ENCODE measurements at places on chromosomes 4 and X.

- DNase-seq: no peak
Measured at GRCh38 chr4:175129797-175130196, 211.6 kb downstream of the ADAM29 start.

GRCh38 chrX:108735679-108736508 is 469 bp downstream of the IRS4 start:
- DNase-seq: no peak

- no peak for DNase-seq
Measured at GRCh38 chr4:9999956-10000561, 21.2 kb downstream of the SLC2A9 start.

DNA sequence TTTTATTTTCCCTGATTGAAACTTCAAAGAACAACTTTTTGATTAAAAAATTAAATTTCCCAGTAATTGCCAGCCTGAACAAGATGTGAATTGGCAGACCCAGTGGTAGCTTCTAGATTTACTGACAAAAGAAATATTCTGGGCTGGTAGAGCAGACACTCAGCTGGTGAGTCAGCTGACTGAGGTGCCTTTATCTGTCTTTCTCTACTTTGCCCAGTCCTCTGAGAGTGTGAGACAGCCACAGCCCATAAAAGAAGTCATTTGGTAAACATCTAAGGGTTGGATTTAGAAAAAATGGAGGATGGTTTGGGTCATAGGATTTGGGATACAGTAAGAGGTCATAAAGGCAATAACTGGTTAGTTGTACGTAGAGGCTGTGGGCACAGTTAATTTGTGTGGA is 54.5 kb downstream of the CCSER1 start:
- DNase-seq: no peak

DNA sequence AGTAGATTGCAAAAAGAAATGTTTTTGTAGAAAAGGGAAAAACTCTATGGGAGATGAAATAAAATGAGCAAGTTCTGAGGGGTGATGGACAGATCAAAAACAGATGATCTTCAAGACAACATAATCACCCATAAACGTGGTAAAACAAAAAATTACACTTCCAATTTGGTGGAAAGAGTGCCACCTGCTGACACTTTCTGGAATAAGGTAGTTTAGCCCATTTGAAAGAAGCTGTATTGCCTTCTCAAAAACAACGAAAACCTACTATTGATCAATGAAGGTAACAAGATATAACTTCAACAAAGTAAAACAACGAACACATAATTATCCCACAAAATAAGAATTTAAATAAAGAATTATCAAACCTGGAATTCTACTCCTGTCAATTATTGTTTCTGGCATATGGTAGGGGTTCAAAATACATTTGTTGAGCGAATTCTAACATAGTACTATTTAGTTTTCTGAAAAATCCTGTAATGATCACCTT is 2.5 kb downstream of the COQ2 start:
- peak; percentile 53 for DNase-seq

DNA sequence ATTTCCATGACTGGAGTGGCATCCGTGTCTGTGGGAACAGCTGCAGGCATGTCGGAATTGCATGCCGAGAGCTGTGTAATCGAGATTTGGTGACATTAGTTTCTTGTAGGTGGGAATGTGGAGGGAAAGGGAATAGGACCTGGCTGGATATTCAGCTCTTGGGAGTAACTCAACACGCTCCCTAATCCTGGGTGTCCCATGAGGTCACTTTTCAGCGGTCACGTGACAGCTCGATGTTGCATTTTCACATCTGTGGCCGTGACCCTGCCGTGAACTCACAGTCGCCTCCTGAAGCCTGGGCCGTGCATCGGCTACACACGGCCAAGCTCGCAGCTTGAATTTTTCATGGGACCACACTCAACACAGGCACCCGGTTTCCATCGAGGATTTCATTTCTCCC is 25.8 kb upstream of the PSAPL1 start:
- peak; percentile 43 for DNase-seq

DNA sequence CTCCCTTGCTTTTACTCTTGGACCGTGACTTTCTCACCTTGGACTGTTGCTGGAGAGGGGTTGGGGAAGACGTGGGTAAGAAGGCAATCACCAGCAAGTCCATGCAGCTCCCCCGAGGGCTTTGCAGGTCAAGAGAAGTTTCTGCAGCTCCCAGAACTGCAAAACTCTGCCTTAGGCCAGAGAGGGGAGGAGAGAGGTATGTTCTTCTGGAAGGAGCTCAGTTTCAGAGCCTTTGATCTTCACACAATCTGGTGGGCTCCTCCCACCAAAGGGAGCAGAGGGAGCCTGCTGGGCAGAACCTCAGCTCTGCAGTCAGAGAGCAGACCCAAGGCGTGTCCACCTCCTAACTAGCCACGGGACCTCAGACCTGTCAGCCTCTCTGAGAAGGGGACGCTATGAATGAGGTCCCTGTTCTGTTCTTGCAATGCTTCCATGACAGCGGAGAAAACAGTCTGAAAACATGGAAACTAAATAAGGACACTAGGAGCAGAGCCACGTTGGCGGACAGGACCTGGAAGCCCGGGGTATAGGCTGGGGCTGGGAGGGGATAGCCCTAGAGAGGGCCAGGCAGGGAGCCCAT is 92.8 kb downstream of the EVC2 start:
- DNase-seq: no peak

DNA sequence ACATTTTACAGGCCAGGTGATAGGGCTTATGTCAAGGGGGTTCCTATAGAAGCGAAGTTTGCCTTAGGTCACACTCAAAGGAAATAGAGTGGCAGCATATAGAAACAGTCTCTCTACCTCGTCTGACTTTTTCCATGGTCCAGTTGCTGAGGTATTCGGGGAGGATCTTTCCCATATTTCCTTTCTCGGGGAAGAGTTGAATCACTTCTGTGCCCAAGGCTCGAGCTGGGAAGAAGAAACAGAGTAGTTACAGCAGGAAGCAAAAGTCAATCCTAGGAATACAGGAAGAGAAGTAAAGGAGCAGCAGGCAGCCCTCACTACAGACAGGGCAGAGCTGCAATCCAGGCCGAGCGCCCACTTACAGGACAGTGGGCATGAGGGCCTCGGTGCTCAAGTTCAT is 26.7 kb upstream of the ELF4 start:
- DNase-seq: no peak

GRCh38 chr4:138445098-138445497 is 202.9 kb upstream of the SLC7A11 start:
- DNase-seq: no peak

- DNase-seq: peak; percentile 85
Measured at GRCh38 chrX:66638591-66639500, at the start of gene EDA2R. Gene EDA2R (minus strand): TSS chrX:66639078. CDS start chrX:66616020, 23,058 bp downstream.

GRCh38 chr4:31391976-31392375 is 671.8 kb downstream of the PCDH7 start:
- no peak for DNase-seq

DNA sequence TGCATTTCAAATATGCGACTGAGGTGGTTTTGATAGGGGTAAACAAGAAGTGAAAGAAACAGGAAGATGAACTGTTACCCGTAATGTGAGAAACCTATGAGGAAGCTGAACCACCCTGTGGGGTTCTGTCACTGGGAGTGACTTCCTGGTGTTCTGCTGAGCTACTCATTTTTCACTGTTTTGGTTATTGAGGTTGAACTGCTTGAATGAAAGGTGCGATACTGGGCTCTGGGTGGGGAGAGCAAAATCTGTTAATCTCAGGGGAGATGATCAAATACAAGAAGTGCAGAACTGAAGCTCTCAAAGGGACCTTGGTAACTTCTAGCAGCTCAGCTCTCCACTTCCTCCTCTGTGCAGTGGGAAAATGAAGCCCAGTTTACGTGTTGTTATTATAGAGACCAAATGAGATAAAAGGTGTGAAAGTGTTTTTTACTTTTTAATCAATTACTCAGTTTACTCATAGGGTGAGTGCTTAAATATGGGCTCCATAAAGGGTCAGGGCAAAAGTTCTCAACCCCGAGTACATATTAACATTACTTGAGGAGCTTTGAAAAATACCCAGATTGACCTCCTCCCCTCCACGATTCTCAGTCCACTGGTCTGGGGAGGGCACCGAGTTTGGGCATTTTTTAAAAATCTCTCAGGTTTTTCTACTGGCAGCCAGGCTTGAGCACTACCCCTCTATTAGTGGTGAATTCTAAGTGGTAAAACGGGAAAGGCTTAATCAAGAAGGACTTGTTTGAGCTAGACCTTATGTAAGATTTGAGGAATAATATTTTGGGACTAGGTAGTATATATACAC is 66.7 kb downstream of the COQ2 start:
- DNase-seq: no peak

- no peak for DNase-seq
Measured at GRCh38 chr4:1741208-1741607, 19.9 kb downstream of the TACC3 start.

DNA sequence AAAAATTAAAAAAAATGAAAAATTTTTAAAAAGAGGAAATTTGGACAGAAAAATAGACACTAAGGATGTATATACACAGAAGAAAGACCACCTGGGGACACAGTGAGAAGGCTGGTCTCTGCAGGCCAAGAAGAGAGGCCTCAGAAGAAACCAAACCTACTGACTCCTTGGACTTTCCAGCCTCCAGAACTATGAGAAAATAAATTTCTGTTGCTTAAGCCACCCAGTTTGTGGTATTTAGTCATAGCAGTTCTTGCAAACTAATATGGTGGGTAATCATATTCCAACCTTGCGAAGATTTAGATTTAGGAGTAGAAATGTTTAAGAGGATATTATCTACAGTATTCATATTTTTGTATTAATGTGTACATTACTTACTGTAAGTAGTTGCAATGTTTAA is 56.4 kb downstream of the COQ2 start:
- DNase-seq: no peak

- no peak for DNase-seq
Measured at GRCh38 chrX:55102754-55103153, 13.9 kb downstream of the PAGE2 start.

DNA sequence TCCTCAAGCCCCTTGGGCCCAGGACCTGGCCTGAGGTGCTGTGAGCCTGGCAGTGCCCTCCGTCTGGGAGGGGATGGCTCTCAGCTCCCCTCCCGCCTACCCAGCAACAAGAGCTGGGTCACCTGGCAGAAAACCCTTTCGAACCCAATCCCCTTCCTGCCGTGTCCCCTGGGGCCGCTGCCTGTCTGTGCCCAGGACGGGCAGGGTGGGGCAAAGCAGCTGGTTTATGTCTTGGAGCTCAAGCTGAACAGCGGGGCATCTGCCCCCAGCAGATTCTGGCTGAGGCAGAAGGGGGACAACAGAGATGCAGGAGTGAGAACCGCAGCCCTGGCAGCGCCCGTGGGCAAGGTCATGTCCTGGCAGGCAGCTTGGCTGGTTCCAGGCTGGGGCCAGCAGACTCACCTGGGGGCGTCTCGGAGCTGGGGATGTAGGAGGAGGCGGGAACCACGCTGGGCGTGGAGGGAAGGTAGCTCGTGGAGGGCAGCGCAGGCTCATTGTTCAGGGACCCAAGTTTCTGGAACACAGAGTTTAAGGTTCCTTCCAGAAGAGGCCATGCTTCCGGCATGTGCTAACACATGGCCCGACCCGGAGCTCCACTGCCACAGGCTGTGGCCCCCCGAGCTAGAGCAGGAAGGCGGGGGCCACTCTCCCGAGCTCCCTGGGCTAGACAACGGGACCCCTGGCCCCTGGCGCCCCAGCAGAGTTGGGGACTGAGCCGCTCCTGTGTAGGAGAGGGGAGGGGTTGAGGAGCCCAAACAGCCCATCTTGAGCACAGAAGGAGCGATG is 24.2 kb downstream of the NELFA start:
- DNase-seq: no peak

DNA sequence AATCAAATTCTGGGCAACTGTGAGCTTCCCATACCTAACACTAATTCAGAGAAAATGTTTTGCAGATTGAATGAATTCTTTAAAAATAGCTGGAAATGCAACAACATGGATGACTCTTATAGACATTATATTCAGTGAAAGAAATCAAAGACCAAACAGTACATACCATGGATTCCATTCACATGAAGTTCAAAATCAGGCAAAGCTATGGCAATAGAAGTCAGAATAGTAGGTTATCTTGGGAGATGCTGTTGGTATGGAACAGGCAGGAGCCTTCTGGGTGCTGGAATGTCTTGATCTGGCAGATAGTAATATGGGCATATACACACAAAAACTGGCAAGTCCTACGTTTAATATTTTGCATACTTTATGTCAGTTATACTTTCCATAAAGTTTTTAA is 25.5 kb upstream of the CBLL2 start:
- DNase-seq: no peak

GRCh38 chr4:91963486-91963885 is 340.3 kb upstream of the GRID2 start:
- no peak for DNase-seq

DNA sequence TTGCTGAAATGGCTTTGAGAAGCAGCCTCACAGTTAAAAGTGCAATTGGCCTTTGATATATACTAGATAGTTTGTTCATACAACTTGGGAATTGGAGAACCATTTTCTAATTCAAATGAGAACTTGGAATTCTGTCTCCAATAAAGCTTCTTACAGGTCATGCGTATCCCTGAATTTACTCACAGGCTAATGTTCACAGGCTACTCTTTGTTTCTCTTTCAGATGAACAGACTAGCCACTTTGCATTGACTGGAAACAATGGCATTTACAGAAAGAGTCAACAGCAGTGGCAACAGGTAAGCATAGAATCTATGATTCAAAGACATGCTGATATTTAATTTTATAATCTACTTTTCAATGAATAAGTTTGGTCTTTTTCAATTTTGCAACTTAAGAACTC is 13.5 kb downstream of the AFF1 start:
- no peak for DNase-seq

DNA sequence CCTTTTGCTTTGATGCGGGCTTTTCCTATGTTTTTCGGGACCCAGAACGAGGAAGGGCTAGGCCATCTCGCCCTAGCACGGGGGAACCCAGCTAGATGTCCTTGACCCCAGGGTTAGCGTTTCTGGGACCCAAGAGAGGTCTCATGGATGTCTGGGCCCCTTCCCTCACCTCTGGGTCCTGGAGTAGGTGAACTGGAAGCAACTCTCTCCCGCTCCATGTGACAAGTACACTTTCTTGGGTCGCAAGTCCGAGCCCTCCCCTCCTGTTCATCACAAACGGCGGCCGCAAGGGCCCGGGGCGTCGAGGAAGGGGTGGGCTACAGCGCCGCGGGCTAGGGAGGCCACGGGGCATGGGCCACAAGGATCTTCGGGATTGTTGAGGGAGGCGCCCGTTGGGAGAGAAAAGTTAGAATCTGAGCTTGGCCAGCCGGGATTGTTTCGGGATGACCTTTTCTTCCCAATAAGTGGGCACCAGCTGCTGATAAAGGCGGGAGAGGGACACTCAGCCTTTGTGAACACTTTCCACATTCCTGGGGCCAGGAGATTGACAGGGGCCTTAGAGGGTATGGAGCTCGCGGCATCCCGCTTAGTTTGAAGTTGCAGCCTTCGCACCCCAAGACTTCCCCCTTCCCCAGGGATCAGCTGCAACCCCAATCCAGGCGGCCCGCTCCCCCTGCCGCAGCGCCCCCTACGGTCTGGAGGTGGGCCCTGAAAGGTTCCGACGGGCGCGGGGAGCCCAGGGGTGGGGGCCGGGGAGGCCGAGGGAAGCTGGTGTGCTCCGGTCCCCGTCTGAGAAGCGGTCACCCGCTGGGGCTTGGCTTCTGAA is 136.9 kb upstream of the ZIC3 start:
- no peak for DNase-seq
